ENCODE measurements at places on chromosomes 5 and 9.
A peak's percentile ranks its signal among the peaks of the same experiment; 100 is the strongest.

GRCh38 chr9:89706731-89707191, 101.9 kb downstream of the GADD45G start:
- DNase-seq, result no peak

DNA sequence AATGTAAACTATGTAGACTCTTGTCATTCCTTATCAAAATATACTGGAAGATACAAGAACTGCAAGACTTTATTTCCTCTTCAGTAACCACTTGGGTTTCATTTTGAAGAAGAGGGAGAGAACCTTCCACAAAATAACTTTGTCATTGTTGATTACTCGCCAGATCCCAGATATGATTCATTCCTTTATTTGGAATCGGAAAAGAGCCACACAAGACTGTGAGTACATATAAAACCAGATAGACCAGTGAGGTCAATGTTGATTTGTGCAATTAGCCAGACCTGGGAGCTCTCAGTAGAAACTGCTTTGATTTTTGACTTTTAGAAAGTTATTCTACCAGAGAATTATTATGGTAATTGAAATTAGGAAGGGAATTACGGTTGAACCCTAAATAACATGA, 146.1 kb downstream of the TMEM167A start:
- DNase-seq, result no peak

DNA sequence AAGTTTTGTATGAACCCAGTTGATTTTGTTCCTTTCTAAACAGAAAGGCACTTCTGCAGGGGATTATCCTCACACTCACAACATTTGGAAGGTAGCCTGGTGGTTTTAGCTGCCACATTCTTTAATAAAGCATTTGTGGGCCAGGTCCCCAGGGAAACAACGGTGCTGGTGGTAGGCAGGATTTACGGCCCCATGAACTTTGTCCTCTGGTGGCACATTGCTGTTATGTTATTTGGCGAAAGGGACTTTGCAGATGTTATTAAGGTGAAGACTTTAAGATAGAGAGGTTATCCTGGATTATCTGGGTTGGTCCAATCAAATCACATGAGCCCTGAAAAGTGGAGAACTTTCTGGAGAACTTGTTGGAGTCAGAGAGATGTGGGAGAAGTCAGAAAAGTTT, 86.3 kb upstream of the C9orf72 start:
- no peak for DNase-seq

GRCh38 chr5:164505791-164506190, 1000.4 kb downstream of the MAT2B start:
- no peak for DNase-seq

GRCh38 chr5:120096413-120096812, 367.7 kb upstream of the PRR16 start:
- no peak for DNase-seq

- no peak for DNase-seq
Observed at GRCh38 chr5:149794487-149794971, 64.4 kb downstream of the PPARGC1B start.

DNA sequence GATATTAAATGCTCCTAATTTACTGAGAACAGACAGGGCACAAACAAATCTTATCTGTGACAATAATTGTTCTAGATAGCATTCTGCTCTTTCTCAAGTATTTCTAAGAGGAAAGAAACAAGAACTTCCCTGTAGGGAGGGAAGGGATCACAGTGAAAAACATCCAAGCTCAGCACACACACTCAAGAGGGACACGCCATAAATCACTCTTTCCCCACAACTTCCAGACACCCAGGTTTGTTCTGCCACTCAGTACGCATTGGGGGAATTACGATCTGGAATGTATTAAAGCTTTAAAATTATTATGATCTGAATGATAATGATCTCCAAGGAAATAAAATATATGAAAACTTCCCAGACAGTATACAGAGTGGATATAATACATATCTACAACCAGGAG, 221.4 kb downstream of the GNA14 start:
- no peak for DNase-seq

DNA sequence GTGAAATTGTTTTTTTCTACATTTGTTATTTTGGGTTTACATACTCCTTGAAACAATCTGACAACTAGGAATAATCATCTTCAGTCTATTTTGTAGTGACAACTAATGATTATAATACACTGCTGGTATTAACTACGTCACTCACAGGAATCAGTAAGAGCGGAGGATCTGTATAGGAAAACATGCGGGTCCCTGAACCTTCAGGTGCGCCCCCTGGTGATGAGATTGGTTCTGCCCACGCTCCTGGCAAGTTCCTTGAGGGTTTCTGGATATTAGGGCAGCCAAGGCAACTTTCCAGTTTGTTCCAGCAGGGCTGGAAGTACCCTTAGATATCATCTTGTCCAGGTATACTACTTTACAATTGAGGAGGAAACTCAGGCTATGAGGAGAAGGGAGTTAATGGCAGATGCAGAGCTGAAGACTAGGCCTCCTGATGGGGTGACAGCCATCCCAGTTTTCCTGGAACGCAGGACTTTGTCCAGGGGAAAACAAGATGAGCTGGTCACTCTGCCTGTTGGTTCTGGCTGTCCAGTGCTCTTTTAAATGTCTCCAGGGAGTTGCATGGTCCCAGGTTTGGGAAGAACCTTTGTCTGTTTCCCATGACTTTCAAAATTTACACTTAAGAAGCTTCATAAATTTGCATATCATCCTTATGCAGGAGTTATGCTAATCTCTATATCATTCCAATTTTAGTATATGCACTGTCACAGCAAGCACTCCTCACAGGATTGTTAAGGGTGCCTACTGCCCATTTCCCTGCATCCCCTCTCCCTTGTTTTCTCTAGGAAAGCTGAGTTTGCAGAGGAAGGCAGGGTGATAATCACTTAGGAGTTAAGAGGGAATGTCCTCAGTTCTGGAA, 14.9 kb upstream of the WNT8A start:
- peak; percentile 54 for DNase-seq

DNA sequence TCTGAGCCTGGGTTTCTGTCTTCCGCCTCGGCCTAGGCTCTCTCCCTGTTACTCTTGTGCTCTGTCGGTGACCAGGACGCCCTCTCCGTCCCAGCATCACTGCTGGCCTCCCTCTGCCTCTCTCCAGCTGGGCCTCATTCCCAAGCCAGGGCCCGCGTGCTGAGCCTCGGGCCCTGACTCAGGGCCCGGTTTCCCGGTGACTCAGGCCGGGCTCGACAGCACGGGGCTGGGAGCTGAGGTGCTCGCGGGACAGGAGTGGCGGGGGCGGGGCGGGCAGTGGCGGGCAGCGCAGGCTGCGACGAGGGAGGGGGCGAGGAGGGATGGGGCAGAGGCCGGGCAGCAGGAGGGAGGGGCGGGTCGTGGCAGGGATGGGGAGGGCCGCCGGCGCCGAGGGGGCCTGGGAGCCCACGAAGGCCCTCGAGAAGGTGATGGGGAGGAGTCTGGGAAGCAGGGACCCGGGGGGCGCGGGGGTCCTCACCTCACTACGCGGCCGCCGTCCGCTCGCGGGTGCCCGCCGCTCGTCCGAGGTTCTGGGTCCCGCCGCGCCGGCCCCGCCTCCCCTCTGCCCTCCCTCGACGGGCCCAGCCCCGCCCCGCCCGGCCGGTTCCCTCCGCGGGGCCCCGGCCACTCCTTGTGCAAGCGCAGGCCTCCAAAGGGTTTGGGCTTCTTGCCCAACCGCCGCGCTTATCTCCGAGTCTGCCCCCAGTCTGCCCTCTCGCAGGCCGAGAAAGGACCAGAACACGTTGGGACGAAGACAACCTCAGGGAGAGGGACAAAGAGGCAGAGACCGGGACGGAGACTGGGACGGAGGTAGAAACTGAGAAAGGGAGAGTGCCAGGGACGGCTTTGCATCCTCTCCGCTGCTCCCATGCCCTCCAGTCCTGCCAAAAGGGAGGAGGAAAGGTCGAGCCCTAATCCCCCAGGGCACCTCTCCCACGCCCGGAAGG, at the start of gene ARAP3:
Gene ARAP3, minus strand, starts transcription at position 536 of the 947 bp plus-strand sequence. CDS start 1,744 bp downstream, outside the sequence.
- peak; percentile 36 for DNase-seq

GRCh38 chr5:37002176-37002751, 125.7 kb downstream of the NIPBL start:
- DNase-seq, result no peak

Data from hypothalamus (tissue), 51 donors.